Kasumi-1 (cell line): ENCODE measurements at places on chromosomes 5 and 9.

GRCh38 chr9:34587271-34587670 is 2.3 kb downstream of the CNTFR start:
- no peak for DNase-seq

GRCh38 chr5:78696637-78697036 is 48.1 kb upstream of the LHFPL2 start:
- no peak for DNase-seq

DNA sequence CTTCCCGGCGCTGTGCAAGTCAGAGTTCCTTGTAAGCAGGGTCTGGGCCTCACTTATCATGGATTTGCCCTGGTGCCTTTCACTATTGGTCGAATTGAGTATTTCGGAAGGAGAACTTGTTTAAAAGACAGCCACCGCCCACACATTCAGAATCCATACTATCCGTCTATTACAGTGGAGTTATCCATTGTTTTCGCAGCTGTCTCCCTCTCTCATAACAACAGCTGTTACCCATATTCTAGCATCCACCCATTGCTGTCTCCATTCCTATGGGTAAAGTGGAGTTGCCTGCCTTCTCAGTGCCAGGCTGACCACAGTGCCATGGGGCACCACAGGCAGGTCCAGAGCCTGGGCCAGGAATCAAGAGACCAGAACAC is 20.2 kb downstream of the FAXDC2 start:
- DNase-seq = no peak

GRCh38 chr9:125971050-125971449 is 223.9 kb downstream of the PBX3 start:
- DNase-seq = no peak

- no peak for DNase-seq
Measured at GRCh38 chr5:144122081-144122480, 48.4 kb downstream of the YIPF5 start.

GRCh38 chr9:135299239-135299590 is 180.4 kb upstream of the PPP1R26 start:
- no peak for DNase-seq

DNA sequence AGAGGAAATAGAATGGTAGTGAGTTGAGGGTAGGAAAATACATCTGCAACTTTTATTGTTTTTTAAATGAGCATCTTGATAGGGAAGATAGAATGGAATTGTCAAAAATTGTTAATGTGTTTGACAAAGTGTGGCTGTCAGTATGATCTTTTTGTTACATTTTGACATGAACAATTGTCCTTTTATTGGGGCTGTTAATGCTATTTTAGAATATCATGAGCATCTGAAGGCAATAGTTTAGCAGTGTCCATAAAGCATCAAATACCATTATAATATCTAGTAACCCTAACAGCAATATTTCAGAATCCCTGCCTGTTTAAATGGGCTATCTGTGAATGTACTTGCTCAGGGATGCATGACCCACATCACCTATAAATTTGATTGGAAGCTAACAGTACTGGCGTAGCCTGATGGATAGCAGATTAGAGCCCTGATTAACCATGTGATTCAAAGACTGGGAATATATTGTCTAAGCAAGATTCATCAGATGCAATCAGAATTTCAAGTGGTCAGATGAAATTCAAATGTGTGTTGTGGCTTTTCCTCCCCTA is 37.8 kb downstream of the TLE4 start:
- no peak for DNase-seq
